ENCODE measurements at places on chromosomes 1 and 21. TPM values are rescaled to one million over a fixed set of nuclear protein-coding genes. Genes with fewer than 3 reads are reported as not detected.

The CYP2J2 gene
- total RNA-seq, result 0.33 TPM

The ADAMTS1 gene
- total RNA-seq, result 170 TPM

The KIAA1614 gene
- 6.5 TPM for total RNA-seq

The ESPN gene
- 0.62 TPM for total RNA-seq

The PRDM16 gene
- total RNA-seq, result 0.66 TPM

The CD5L gene
- not detected for total RNA-seq
